Adipose tissue (tissue), 3 donors: ENCODE measurements at places on chromosomes 1 and 21. TPM values are rescaled to one million over a fixed set of nuclear protein-coding genes. Genes with fewer than 3 reads are reported as not detected.

TXNIP gene
- 378 TPM for polyA plus RNA-seq

HIVEP3 gene
- 18.5 TPM for polyA plus RNA-seq

HYI gene
- polyA plus RNA-seq, result 95.1 TPM

SHE gene
- 26.8 TPM for polyA plus RNA-seq

USH2A gene
- not detected for polyA plus RNA-seq

LCE5A gene
- polyA plus RNA-seq, result not detected

PLEKHG5 gene
- polyA plus RNA-seq, result 16.8 TPM

HMGCS2 gene
- polyA plus RNA-seq, result 4.7 TPM

SMPDL3B gene
- 1.0 TPM for polyA plus RNA-seq

BMP8A gene
- polyA plus RNA-seq, result 0.36 TPM

S100PBP gene
- 11.7 TPM for polyA plus RNA-seq

MEX3A gene
- polyA plus RNA-seq, result under 0.01 TPM

KRTAP13-2 gene
- polyA plus RNA-seq, result not detected

STYXL2 gene
- 0.01 TPM for polyA plus RNA-seq

SLC35F3 gene
- polyA plus RNA-seq, result 0.03 TPM

SLC6A9 gene
- 1.6 TPM for polyA plus RNA-seq

LRRC40 gene
- 5.7 TPM for polyA plus RNA-seq

SFN gene
- polyA plus RNA-seq, result 0.44 TPM

GUCA2B gene
- polyA plus RNA-seq, result 1.5 TPM

IL19 gene
- 0.09 TPM for polyA plus RNA-seq

TEX38 gene
- not detected for polyA plus RNA-seq

C1orf141 gene
- polyA plus RNA-seq, result not detected

OR2T33 gene
- not detected for polyA plus RNA-seq

TMOD4 gene
- polyA plus RNA-seq, result 0.56 TPM

ADARB1 gene
- 2.7 TPM for polyA plus RNA-seq
